Amniotic stem cell (primary cell): ENCODE measurements at places on chromosomes 1 and 21.

DNA sequence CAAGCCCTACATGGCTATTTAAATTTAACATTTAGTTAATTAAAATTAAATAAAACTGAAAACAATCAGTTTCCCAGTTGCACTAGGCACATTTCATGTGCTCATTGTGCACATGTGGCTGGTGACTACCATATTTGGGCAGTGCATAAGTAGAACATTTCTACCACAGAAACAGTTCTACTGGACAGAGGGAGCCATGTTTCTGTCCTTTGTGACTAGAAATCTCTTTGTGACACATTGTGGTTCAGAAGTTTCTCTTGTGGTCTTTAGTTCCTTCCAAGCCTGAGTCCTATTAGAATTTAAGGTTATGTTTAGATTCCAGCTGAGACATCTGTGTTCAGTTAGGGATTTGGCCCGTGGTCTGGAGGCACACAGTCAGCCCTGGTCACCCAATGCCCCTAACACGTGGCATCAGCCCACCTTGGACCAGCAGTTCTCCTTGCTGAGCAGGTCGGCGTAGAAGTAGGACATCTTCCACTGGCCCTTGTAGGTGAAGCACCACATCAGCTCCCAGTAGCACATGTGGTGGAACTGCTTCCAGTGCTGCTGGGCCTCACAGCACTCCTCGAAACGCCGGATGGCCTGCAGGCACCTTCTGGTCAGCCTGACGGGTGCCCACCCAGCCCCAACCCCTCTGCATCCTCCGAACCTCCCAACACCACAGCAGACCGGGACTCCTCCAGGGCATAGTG lies 29.1 kb downstream of the TTC39A start:
- DNase-seq, result no peak

DNA sequence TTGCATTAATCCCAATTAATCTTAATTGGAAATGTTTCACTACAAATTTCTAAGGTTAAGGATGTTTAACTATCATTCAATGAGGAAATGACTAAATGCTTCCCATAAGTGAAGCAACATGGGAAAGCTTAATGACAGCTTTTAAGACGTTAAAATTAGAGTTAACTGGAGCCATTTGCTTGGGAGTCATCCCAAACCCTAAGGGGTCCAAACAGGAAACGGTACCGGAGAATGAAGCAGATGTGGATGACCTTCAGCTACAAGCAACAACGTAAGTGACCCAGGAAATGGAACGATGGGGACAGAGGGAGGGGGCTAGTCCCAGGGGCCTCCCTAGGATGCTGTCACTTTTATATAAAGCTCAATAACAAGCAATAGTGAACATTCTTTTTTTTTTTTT lies 62.2 kb downstream of the CAPZB start:
- no peak for DNase-seq

GRCh38 chr1:54597455-54598030 lies 25.8 kb downstream of the FAM151A start:
- no peak for DNase-seq

GRCh38 chr1:196091397-196092135 lies 516.7 kb downstream of the KCNT2 start:
- DNase-seq, result no peak

- DNase-seq, result no peak
Measured at GRCh38 chr1:247402120-247402675, 13.8 kb upstream of the NLRP3 start.

DNA sequence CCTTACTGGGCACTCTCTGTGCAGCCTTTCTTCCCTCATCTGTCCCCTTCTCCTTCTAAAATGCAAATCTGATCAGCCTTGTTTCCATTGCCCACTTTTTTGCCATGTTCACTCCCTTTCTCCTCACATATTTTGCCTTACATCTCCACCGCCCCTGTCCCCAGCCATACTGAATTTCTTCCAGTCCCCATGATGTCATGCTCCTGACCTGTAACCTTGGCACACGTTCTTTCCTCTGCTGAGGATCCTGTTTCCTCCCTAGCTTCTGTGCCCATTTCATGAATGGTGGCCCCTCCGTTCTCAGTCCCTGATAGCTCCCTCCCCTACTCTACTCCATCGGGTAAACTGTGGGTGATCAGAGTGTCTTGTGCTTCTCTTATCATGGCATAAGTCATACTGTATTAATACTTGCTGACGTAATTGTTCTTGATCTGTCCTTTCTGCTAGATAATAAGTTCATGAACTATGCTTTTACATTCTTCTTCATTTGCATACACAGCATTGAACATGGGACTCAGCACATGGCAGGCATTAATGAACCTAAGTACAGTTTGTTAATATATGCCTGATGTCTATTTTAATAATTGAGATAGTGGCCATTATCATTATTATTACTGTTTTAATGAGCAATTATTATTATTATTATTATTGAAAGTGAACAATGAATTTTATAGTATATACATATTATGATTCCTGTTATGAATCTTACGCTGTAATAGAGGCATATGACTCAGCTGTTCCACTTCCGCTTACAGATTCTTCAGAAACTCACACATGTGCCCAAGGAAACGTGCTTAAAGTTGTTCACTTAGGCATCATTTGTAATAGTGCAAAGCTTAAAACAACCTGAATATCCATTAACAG lies 28.5 kb downstream of the MAP3K21 start:
- DNase-seq, result no peak

GRCh38 chr1:172431721-172432192 lies 11.3 kb downstream of the C1orf105 start:
- no peak for DNase-seq

DNA sequence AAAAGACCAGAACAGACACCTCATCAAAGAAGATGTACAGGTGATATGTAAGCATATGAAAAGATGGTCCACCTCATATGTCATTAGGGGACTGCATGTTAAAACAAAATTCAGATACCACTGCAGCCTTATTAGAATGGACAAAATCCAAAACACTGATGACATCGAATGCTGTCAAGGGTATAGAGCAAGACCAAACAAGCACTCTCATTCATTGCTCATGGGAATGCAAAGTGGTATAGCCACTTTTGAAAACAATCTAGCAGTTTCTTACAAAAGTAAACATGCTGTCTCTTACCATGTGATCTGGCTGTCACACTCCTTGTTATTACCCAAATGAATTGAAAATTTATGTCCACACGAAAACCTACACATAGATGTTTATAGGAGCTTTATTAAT lies 426.6 kb upstream of the ESRRG start:
- DNase-seq, result no peak

DNA sequence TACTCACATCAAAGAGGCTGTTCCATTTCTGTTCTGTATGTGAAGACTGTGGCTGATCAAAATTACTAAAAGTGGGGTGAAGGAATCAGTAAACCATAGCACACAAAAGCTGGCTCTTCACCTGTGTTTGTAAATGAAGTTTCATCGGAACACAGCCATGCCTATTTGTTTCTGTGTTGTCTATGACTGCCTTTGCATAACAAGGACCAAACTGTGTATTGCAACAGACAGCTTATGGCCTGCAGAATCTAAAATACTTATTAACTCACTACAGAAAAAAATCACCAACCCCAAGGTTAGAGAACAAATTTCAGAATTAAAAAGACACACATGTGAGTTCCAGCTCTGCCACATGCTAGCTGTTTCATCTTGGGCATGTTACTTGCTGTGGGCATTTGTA lies 163.9 kb downstream of the LYPLAL1 start:
- DNase-seq, result no peak

DNA sequence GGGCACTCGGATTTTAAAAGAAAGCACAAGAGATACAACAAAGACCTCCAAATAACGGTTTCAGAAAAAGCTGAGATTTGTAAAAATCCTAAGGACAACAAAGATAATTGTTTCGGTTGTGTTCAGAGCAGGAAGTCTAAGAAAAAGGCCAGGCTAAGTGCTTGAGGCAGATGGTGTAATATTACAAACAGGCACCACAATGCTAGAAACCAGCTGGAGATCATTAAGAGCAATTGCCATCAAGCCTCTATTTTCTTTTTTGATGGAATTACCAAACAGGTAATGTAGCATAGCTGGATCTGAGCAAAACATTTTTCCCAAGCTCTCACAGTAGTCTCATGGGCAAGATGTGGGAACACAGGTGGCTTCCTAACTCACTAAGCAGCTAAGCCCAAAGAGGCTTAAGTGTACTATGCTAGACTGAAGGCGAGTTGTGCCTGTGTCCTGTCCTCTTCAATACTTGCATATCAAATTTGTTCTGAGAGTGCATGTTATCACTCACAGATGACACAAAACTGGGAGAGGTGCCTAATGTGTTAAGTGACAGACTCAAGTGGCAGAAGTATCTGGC lies 161.6 kb downstream of the GLUL start:
- DNase-seq, result peak; percentile 26

- no peak for DNase-seq
Measured at GRCh38 chr1:209791920-209792319, 7.6 kb upstream of the C1orf74 start.

- no peak for DNase-seq
Measured at GRCh38 chr1:218611916-218612585, 266.9 kb downstream of the TGFB2 start.

DNA sequence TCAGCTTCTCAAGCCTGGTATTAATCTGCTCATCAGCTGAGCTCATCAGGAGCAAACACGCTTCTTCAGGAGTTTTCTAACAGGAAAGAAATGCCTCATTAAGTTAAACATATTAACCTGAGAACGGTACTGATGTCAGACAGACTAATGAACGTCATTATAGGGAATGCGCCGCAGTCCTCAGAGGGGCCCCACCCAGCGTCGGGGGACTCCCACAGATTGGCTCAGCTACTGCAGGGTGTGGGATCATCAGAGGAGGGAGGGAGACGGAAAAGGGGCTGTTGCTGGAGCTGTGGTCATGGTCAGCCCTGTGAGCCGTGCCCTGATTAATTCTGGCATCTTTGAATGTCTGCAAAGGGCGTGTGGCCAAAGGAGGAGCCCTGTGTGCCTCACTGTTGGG lies 348.5 kb downstream of the PTPRU start:
- DNase-seq, result no peak

GRCh38 chr1:182739545-182739944 lies 50.0 kb upstream of the NPL start:
- no peak for DNase-seq

- DNase-seq, result no peak
Measured at GRCh38 chr21:45857761-45858160, 123.8 kb upstream of the COL6A1 start.

- no peak for DNase-seq
Measured at GRCh38 chr1:81387446-81387845, 413.3 kb upstream of the ADGRL2 start.

DNA sequence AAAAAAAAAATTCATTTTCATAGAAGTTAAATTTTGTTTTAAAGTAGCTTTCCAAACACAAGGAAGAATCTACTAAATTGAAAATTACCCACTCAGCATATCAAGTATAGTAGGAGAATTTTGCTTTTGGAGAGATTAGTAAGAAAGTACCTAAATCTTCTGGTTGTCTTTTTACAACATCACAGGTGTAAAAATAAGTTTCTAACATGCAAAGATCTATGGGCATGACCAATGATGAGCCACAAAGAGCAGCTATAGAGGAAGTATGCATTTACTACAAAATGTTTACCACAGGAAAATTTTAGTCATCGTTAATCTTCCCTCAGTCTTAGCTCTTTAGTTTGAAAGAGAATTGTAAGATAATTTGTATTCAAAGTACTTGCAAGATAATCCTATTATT lies 28.1 kb downstream of the ANGPTL3 start:
- no peak for DNase-seq

GRCh38 chr1:223709598-223709997 lies 2.7 kb upstream of the CAPN2 start:
- no peak for DNase-seq

- no peak for DNase-seq
Measured at GRCh38 chr1:109250454-109251276, 1.3 kb downstream of the CELSR2 start.

GRCh38 chr1:44785029-44785380 lies 3.0 kb downstream of the BEST4 start:
- no peak for DNase-seq

DNA sequence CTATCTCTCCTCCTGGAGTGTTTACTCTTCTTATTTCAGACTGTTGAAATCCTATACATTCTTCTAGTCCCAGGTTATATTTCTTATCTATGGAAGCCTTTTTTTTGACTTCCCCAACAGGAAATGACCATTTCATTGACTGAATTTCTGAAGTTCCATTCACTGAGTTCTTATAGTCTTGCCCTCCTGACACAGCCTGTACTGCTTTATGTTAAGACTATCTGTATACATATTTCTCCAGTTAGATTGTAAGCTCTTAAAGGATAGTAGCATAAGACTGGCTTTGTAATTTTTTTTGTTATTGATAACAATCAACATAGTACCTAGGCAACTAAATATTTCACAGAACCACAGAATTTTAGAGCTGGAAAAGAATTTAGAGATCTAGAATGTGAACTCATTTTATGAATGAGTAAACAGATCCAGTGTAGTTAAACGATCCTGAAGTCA lies 14.9 kb upstream of the MACF1 start:
- DNase-seq, result peak; percentile 41

DNA sequence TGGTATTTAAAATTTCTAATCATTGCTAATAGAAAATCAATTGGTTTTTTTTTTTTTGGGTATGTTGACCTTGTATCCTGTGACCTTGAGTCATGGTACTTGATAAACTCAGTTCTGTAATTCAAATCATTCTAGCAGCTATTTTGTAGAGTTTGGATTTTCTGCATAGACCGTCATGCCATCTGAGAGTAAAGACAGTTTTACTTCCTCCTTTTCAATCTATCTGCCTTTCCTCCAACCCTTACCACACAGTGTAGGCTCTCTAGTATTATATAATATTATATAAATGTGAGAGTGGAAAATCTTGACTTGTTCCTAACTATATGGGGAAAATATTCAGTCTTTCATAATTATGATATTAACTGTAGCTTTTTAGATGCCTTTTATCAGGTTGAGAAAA lies 7.0 kb downstream of the TDRD5 start:
- DNase-seq, result no peak

GRCh38 chr1:89698020-89698560 lies 65.2 kb downstream of the LRRC8C start:
- no peak for DNase-seq

DNA sequence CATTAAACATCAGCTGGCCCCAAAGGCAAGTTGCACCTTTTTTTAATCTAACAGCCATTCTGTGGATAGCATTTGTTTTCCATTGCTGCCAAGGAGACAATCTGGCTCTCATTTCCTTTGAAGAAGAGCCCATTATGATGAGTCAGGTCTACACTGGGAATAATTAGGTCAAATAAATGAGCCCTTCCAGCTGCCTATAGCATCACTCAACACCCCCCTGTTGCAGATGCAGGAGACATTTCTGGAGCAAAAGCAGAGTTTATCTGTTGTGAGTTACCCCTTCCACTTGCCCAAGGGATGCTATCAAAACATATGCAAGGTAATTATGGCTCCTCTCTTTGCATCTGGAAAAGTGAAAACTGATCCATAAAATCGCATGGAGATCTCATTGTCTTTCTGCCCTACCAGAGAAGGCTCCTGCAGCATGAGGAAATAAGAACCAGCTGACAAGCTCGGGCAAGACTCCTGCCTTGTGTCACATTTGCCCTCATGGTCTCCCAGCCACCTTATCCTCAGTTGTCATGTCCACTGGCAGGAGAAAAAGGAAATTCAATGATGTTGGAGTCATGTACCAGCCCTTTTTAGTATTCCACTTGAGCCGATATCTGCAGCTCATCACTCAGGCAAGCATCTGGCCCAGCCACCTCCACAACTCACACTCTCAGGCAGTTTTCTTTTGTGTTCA lies 135.9 kb downstream of the SLC30A10 start:
- DNase-seq, result no peak

GRCh38 chr1:94634977-94635416 lies 93.4 kb upstream of the F3 start:
- DNase-seq, result no peak

GRCh38 chr1:229716069-229716468 lies 90.0 kb downstream of the URB2 start:
- no peak for DNase-seq

- no peak for DNase-seq
Measured at GRCh38 chr1:245485996-245486395, 331.2 kb downstream of the KIF26B start.
